ENCODE measurements at places on chromosomes 5 and 9.

GRCh38 chr5:139226131-139226530, 28.0 kb upstream of the SIL1 start:
- DNase-seq: no peak

DNA sequence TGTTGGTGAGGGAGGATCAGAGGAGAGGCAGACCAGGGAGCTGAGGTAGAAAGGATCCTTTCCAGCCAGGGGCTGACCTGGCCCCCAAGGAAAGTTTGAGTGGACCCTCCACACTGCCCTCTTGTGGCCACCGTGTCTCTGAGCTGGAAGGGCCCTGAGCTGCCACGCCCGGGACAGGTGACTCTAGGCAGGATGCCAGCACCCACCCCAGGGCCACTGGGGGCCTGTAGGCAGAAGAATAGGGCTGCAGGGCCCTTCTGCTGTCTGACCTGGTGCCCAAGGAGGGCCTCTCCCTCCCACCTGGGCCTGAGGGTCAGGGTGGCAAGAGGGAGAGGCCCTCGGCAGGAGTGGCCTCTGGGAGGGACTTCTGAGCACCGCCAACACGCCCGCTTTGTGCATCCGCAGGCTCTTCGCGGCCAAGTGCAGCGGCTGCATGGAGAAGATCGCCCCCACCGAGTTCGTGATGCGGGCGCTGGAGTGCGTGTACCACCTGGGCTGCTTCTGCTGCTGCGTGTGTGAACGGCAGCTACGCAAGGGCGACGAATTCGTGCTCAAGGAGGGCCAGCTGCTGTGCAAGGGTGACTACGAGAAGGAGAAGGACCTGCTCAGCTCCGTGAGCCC, 76.8 kb downstream of the LMX1B start:
- DNase-seq: no peak

- peak; percentile 63 for DNase-seq
Measured at GRCh38 chr9:21995666-21996398, 1.2 kb downstream of the CDKN2B-AS1 start.

DNA sequence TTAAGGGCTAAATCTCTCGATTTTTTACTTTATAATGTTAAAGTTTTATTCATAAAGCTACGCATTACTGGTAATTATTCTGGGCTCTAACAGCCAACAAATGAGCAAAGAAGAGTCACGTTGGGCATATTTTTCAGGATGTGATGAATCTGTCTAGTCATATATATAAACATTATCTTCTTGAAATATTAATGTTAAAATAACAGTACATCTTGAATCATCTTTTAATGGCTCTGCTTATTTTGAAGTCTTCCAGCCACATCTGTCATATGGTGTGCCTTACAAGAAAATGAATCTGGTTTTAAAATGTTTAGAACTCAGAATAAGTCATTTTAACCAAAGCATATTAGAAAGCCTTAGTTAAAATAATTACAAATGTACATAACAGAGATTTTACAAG, 96.9 kb downstream of the CWC27 start:
- DNase-seq: no peak

DNA sequence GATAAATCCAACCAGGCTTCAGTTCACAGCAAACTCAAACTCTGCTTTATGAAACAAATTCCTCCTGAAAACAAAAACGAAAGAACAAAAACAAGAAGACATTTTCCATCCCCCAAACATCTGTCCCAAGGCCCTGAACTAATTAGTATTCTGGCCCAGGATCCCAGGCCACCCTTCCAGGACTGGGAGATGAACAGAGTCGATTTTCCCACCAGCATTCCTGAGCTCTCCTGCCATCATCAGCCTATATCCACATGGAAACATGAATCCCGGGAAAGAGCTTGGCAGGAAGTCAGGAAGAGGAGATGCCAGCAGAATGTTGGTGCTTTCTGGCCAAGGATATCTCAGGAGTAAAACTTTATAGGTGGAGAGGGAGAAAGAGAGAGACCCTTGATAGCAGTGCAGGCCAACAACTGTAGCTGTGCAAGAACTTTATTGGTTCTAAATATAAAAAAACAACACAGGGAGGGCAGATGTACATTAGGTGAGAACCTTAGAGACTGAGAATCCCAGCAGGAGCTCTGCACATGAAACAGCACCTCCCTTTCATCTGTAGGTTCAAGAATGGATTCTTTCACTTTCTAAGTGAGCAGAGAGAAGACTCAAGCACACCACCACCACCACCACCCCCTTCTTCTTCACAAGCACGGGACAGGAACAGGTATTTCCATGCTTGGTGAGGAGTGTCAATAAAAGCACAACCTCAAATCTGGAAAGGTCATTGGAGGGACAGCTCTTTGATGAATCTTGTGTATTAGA, 190.7 kb upstream of the TAS2R1 start:
- peak; percentile 5 for DNase-seq

DNA sequence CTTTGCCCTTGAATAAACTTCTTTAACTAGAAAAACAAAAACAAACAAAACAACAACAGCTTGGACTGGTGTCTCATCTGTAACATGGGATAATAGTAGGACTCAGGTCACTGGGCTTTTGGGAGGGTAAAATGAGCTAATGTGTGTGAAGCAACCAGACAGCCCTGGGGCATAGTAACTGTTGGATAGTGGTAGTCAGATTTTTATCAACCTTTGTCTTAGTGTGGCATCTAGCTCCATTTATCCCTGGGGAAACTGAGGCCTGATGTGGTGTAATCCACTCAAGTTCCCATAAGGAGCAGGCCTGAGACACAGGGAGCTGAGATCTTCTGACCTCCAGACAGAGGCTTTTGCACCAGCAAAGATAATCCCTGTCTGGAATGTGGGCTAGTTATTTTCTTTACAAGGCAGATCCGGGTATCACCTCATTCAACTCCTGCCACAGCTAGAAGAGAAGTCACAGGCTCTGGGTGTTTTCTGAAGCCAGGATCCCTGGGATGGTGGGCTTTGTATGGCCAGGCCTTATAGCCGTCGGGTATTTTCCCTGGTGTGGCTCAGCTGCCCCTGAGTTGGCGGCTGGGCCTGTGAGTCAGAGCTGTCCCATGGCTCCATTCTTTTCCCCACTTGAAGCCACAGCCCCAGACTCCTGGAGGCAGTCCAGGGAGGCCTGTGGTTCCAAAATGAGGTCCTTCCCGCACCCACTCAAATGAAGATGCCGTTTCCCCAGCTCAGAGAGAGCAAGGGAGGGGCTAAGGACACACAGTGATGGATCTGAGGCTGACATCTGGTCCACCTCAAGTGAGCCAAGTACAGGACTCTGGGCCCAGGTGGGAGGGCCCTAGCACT, 26.1 kb upstream of the CSF1R start:
- peak; percentile 81 for DNase-seq

GRCh38 chr5:38837416-38837815, 8.4 kb upstream of the OSMR start:
- peak; percentile 53 for DNase-seq

GRCh38 chr9:24071716-24072115, 245.7 kb upstream of the ELAVL2 start:
- peak; percentile 14 for DNase-seq

GRCh38 chr5:147140558-147140957, 94.3 kb upstream of the STK32A start:
- DNase-seq: no peak

- peak; percentile 74 for DNase-seq
Measured at GRCh38 chr5:124056991-124057723, 545.2 kb downstream of the CSNK1G3 start.

GRCh38 chr9:138082918-138083636, 205.5 kb downstream of the CACNA1B start:
- DNase-seq: no peak

- peak; percentile 16 for DNase-seq
Measured at GRCh38 chr9:19551124-19551929, 142.5 kb downstream of the ACER2 start.

DNA sequence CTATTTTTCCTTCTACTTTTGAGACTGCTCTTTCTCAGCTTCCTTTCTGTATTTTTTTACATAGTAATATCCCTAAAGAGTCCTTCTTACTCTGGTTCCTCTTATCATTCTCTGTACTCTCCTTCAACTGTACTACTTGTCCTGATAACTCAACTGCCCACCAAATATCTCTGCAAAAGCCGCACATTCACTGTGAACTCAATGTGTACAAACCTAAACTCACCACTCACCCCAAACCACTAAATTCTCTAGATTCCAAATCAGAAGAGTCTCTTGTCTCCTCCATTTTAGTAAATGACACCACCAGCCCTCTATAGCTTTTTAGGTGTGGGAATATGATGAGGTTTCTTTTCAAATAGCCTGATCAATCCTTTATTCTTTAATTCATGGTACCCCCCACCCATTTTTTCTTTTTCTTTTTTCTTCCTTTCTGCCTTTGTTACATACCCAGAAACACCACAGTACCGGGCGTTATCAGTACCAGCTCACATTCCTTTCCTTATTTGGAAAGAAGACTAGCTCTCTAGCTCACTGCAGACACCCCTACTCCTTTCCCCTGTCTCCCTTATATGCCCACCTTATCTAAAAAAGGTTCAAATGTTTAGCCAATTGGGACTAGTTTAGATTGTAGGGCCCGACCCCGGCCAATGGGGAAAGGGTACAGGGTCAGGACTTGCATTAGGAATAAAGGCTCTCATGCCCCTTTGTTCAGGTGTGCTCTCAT, 63.1 kb upstream of the RANBP6 start:
- DNase-seq: no peak

GRCh38 chr5:109874108-109874507, 184.4 kb downstream of the MAN2A1 start:
- DNase-seq: no peak

DNA sequence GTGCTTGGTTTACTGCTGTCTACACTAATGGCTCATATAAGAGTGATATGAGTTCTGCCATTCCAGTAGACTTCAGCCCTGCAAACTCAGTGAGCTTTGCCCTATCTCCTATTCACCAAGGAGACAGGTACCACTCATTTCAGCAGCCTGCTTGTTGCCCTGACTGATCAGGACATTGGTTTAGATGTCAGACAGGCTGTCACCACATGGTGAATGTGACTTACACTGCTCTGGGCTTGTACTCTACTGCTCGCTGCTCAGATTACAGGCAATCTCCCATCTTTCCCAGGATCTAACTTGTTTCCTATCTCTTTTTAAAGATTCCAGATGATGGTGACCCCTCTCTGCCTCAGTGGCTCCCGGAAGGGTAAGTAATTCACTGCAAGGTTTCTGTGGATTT, 123.3 kb upstream of the RUSC2 start:
- DNase-seq: no peak

- DNase-seq: peak; percentile 61
Measured at GRCh38 chr5:95779611-95780010, 42.9 kb downstream of the GLRX start.

GRCh38 chr5:122352331-122352730, 40.3 kb downstream of the SNCAIP start:
- DNase-seq: peak; percentile 42

- peak; percentile 47 for DNase-seq
Measured at GRCh38 chr9:2839040-2839439, 4.9 kb downstream of the PUM3 start.

- peak; percentile 74 for DNase-seq
Measured at GRCh38 chr5:157575381-157576020, at the start of gene ADAM19. Gene ADAM19, minus strand, starts transcription at chr5:157575775. Its CDS starts 79 bp downstream, at chr5:157575696.

DNA sequence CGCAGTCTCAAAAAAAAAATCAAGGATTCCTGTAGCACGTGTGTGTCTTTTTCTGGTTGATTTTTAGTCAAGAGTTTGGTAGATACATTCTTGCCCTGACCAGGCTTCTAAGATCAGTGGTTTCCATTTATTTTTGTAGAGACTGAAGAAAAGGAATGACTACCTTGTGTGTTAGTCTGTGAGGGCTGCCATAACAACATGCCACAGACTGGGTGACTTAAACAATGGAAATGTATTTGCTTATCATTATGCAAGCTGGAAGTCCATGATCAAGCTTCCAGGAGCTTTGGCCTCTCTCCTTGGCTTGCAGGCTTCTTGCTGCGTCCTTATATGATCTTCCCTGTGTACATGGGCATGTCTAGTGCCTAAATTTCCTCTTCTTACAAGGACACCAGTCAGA, 127.0 kb downstream of the CCDC192 start:
- no peak for DNase-seq

GRCh38 chr9:114580609-114581193, 6.9 kb upstream of the ATP6V1G1 start:
- DNase-seq: no peak

DNA sequence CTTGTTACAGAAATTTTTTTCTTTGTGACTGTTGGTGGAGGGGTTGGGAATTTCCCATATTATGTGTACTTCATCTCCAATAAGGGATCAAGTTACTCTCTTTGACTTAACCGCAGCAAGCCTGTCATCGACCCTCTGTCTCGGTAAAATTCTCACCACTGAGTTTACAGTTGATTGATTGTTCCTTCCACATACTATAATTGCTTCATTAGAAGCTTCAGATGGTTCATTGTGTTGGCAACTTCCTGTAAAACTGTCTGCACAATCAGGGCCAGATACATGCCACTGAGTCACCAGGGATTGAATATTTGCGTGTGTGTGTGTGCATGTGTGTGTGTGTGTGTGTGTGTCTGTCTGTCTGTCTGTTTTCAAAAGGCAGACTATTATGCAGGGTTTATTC, 176.6 kb downstream of the ZNF462 start:
- peak; percentile 96 for DNase-seq

DNA sequence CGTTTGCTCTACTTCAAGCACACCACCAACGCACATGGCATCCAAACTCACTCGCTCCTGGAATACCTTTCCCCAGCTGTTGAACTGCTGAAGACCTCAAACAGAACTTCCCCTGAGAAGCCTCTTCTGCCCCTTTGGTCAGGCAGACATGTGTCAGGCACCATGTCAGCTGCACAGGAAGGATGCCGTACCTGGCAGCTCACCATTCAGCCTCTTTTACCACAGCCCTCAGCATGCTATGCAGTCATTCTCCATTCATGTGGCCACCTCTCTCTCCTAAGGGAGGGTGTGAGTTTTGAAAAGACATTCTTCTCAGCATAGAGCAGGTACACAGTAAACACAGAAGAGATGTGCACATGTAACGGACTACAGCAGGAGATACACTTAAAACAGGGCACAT, 14.2 kb downstream of the IL4 start:
- DNase-seq: no peak

GRCh38 chr5:51380603-51381207, 2.5 kb upstream of the ISL1 start:
- no peak for DNase-seq

DNA sequence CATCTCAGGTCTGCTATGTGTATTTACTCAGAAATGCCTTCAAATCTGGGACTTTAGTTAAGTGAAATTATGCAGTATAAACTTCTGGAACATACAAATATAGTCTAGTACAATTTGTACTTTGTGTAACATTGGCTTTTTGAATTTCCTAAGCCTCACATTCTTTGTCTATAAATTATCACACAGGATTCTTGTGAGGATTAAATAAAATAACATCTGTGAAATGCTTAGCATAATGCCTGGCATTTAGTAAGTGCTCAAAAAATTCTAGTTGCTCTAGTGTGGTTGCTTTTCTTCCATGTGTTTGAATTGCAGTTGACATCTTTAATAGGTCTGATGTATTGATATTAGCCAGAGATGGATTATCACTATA, 2.6 kb downstream of the HMMR start:
- DNase-seq: no peak

All from fibroblast of lung (primary cell).